ENCODE measurements at places on chromosomes 1 and 21.

DNA sequence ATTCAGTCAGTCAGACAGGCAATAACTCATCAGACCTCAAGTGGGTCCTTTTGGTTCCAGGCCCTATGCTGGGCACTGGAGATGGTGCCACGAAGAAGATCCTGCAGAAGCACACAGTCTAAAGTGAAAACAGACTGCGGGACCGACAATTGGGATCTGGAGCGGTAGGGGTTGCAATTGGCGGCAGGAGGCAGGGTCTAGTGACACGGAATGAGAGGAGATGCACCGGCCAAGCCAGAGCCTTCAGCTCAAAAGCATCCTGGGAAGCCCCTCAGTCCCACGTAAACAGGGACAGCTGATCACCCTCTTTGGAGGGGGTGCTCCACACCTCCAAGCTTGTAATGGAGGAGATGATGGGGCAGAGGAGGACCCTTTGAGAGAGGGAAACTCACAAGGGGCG is 56.2 kb downstream of the KLHDC7A start:
- no peak for DNase-seq

DNA sequence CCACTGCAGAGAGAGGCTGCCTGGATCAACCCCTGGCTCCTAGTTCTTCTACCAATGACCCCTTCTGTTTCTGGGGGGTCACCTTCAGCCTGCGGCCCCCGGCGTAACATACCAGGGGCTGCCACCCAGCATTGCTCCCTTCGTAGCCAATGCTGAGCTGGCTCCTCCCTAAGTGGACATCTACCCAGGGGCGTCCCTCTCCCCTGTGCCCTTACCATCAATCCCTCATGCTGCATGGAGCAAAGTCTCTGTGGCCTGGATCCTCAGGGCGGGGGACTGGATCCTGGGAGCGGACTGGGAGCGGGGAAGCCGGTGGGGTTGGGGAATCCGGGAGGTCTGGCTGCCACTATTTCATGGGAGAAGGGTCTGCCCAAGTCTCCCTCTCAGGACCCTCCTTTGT is 28.6 kb downstream of the TRIM67 start:
- DNase-seq: no peak

DNA sequence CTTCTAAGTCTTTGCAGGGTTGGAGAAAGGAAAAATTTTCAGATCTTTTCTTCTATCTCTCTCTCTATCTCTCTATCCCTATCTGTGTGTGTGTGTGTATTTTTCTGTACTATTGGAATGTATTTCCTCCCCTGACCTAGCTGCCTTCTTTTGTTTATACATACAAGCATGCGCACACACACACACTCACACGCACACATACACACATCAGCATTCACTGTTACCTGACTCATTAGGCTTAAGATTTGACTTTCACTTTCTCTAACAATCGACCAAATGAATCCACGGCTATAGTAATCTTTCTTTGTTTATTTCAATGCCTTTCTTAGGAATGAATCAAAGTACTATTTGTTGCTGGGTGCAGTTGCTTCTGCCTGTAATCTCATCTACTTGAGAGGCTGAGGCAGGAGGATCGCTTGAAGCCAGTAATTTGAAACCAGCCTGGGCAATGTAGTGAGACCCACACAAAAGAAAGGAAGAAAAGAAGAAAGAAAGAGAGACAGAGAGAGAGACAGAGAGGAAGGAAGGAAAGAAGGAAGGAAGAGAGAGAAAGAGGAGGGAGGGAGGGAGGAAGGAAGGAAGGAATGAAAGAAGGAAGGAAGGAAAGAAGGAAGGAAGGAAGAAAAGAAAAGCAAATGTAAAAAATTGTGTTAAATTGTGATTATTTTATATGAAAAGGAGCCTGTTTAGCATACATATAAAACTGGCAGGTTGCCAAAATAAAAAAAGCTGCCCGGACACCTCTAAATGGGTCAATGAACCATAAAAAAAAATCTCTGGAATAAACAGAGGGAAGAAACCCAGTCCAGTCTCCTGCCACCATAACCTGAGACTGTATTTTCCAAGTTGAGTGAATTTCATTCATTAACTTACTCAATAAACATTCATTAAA is 206.8 kb downstream of the ZNF326 start:
- no peak for DNase-seq

GRCh38 chr1:156075162-156075561 is 7.1 kb downstream of the MEX3A start:
- no peak for DNase-seq

GRCh38 chr21:19508844-19509243 is 1105.3 kb upstream of the TMPRSS15 start:
- no peak for DNase-seq

GRCh38 chr21:44962403-44962966 is 22.7 kb downstream of the SLX9 start:
- no peak for DNase-seq

DNA sequence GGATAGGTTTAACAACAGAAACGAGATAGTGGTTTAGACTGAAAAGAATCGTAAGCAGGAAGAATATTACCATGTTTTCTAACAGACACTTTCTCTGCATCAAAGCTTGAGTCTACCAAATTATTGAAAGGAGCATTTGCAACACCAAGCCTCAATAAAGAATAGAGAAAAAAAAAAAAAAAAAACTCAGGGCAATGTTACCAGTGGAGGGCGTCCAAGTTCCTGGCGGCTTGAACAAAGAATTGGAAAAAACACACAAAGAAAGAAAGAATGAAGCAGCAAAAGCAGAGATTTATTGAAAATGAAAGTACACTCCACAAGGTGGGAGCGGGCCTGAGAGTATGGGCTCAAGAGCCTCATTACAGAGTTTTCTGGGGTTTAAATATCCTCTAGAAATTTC is 686.5 kb upstream of the ADGRL2 start:
- DNase-seq: no peak

Measured in stimulated activated CD4-positive, alpha-beta T cell treated with anti-CD3 and anti-CD28 coated beads, Interleukin-12 subunit alpha, Interleukin-12 subunit beta, amount 100 ng/mL, for 48 hours (primary cell).